ENCODE measurements at places on chromosomes 12 and 14.

DNA sequence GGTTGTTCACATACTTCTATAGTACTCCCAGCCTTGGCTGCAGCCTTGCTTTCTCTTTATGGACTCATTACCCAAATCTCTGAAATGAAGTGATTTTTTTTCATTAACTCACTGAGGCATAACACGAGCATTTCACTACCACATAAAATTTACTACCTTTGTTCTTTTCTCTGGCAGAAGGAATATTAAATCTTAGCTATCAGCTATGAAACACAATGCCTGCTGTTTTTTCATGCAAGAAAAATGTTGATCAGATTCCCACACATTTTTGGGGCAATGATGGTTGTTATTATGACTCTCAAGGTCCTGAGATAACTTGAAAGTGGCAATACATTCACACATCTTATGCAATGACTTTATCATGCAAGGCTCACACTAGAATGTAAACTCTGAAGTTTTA, 225.3 kb upstream of the ATP2B1 start:
- no peak for DNase-seq

DNA sequence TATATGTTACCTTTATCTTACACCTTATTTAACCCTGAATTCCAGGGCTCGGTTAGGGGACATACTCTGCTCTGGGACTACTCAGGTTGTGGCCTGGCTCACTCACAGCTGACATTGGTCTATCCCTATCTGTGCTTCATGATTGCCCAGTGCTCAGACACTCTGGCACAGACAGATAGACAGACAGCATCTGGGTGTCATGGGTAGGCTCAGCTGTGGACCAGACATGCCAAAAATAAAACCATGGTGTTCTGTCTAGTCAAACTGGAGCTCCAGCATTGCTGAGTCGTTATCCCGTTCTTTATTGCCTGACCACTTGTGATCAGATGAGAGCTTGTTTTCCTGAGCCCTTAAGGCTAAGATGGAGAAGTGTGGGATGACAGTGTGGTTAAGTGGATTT, 29.0 kb downstream of the FBXW8 start:
- no peak for DNase-seq

- no peak for DNase-seq
Observed at GRCh38 chr14:34035177-34035933, 84.5 kb upstream of the EGLN3 start.

DNA sequence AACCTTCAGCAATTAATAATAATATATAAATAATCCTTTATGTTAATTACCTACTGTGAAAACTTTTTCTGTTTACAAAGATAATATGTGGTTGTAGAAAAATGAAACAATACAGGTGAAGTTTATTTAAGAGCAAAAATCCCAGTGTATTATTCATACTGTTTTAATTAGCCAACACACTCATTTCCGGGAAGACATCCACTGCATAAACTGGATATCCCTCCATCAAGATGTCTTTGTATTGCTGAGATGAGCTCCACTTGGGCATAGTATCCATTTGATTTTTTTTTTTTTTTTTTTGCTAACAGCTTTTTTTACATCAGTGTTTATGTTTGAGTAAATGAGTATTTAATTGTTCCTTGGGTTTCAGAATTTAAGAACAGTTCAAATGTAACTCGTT, 13.7 kb upstream of the DERA start:
- no peak for DNase-seq

- DNase-seq: no peak
Observed at GRCh38 chr14:37968664-37969240, 239.0 kb upstream of the SSTR1 start.

DNA sequence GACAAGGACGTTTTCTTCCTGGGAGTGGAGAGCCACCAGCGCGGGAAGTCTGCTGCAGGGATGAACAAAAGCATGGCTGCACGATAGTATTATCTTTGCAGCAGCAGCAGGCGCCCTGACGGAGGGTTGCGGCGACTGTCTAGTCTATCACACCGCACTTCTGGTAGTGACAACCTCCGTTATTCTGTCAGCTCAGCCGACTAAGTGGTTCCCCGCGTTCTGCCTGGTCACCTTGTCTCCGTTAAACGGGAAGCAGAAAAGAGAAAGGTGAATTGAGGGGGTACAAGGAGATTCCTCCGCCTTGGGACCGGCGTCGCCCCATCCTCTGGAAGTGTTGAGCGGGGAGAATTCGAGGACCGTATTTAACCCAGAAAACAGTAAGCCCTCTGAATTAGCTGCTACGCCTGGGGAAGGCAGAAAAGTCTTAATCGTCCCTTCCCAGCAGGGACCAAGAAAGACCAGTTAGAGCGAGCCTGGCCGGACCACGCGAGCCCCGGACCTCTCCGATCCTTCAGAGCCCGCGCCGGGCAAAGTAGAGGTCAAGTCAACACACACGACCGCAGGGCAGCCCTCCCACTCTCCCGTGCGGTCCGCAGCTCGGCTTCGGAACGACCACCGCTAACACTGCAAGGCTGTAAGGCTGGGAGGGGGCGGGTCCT, 536 bp upstream of the DAAM1 start:
- DNase-seq: no peak

- DNase-seq: no peak
Observed at GRCh38 chr12:4736091-4736490, 15.9 kb downstream of the GALNT8 start.

- DNase-seq: no peak
Observed at GRCh38 chr12:115794659-115795081, 482.8 kb downstream of the MED13L start.

- DNase-seq: no peak
Observed at GRCh38 chr14:73476451-73476931, 14.2 kb upstream of the RIOX1 start.

DNA sequence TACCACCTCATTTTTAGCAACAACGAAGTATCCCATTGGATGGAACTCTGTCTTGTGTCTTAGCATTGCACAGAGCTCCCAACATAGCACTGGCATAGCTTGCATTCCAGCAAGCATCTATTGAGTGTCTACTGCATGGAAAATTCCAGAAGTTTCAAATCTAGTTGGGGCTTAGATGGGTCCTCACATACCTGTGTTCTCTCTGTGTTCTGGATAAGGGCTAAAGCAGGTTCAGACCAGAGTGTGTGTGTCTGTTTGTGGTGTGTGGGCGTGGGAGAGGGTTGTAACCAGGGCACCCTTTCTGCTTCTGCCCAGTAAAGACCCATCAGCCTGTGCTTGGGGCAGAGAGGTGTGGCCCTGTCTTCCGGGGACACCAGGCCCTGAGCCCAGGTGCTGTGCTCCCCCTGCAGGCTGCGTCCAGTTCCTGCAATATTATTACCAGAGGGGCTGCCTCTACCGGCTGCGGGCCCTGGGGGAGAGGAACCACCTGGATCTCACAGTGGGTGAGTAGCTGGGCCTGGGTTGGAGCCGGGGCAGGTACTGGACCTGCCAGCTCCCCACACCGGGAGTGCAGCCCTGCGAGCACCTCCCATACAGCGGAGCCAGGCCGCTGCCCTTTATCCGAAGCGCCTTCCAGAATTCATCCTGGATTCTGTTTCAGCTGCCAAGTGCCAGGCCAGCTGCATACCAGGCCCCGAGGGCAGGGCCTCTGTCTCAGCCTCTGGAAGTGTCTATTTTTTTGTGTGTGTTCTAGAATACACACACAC, 20.3 kb downstream of the RHOF start:
- peak; percentile 68 for DNase-seq

GRCh38 chr12:18868717-18869116, 130.8 kb downstream of the CAPZA3 start:
- DNase-seq: no peak

GRCh38 chr12:98895086-98895651, 250.1 kb downstream of the APAF1 start:
- DNase-seq: no peak

GRCh38 chr14:67526676-67527459, 6.2 kb upstream of the PLEKHH1 start:
- DNase-seq: no peak

DNA sequence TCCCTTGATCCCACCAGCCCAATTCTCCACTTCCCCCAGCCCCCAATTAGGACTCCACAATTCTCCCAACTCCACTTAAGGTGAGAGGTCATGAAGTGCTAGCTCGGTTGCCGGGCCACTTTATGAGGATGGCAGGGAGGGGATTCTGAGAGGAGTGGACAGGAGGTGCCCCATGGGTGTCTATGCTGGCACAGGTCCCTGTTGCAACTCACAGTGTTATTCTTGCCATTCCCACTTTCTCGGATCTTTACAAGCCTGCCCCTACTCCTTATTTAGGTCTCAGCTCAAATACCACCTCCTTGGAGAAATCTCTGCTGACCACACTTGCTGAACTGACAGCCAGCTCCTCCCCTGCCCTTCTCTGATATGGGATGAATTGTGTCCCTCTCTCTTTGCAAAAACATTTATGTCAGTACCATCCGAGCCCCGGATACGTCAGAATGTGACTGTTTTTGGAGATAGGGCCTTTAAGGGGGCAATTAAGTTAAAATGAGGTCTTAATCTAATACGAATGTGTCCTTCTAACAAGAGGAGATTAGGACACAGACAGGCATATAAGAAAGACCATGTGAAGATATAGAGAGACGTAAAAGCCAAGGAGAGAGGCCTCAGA, 4.2 kb upstream of the LGALS3 start:
- DNase-seq: no peak
